ENCODE measurements at places on chromosomes 12 and 14.

DNA sequence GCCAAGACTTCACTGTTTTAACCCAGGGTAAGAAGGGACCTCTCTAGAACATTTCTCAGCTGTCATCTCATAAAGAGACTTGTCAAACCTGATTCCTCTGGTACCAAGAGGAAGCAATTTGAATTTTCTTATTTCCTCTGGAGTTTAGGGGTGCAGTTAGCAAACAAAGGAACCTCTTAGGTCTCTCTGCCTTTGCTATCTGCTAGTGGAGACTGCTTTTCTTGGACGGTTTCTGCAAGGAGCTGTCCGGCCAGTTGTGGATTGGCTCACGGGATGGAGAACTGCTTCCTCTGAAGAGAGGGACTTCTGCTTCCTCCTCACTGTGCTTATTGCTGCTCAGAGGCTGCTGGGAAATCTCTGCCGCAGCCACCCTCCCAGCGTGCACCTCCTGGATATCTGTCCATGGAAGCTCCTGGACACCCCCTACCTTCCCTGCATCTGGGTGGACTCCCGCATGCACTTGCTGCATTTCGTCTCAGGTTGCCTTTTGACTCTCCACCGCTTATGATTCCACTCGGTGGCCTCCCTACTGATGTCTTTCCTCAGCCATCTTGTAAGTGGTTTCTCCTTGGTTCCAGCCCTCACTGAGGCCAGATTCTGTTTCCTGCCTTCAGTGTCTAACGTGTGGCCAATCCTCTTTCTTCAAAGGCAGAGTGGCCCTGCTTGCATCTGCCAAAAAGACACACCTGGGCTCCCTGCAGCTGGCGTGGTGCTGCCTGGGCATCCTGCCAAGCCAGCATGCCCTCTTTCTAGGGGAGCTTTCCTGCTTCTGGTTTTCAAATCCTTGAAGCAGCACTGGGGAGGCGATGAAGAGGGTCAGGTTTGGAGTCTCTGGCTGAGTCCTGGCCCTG is 187.3 kb downstream of the CHST11 start:
- no peak for DNase-seq

- peak; percentile 60 for DNase-seq
Observed at GRCh38 chr14:35406506-35407305, 2.2 kb upstream of the NFKBIA start.

DNA sequence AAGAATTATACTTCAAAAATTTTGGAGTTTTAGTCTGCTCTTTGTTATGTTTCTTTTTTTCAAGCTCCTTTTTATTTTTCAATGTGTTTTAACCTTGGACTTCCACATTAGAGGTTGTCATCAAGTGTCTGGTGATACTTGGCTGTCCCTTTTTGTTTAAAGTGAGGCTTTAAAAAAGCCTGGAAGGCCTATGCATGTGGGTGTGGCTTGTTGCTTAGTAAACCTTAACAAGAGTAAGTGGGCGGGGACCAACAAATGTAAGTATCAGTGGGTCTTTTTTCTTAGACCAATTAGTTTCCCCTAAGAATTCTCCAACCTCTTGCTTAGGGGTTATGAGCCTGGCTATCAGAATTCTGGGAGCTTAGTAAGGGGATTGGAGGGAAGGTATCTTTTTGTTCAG is 26.4 kb downstream of the HCFC2 start:
- DNase-seq, result no peak

- no peak for DNase-seq
Observed at GRCh38 chr12:108538146-108538545, 22.8 kb downstream of the SART3 start.

GRCh38 chr12:32477714-32478113 is 78.4 kb downstream of the FGD4 start:
- DNase-seq, result no peak

DNA sequence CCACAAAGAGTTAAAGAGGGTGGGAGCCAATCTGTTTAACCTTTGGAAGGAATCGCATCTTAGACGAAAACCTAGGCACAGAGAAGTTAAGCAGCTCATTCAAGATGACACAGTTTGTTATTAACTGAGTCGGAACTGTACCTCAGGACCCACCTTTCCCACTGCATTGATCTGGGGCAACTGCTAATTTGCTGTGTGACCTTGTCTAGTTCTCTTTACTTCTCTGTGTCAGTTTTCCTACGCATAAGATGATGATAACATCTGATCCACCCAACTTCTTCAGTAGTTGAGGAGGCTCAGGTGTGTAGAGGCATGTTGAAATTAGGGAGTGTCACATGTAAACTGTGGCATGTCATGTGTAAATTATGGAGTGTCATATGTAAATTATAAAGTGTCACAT is 186.2 kb downstream of the ZFP36L1 start:
- DNase-seq, result no peak

DNA sequence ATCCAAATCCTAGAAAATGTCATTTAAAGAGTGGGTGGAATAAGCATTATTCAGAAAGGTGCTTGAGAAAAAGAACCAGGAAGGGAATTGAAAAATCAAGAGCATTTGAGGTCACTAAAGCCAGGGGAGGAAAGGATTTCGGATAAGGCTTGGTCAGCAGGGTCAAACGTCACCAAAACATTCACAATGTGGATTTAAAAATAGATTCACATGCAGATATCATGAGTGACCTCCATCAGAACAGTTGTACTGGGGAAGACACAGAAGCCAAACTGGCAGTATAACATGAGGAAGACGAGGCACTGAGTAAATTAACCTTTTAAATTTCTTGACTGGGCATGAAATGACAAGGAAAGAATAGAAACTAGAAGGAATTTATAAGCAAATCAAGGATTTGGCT is 175.1 kb upstream of the CCDC196 start:
- DNase-seq, result no peak

- no peak for DNase-seq
Observed at GRCh38 chr14:77708749-77709148, 846 bp downstream of the SLIRP start.

GRCh38 chr14:60721326-60722106 is 2.6 kb downstream of the SIX4 start:
- DNase-seq, result peak; percentile 36

GRCh38 chr12:113159937-113160336 is 10.4 kb downstream of the CFAP73 start:
- DNase-seq, result no peak

DNA sequence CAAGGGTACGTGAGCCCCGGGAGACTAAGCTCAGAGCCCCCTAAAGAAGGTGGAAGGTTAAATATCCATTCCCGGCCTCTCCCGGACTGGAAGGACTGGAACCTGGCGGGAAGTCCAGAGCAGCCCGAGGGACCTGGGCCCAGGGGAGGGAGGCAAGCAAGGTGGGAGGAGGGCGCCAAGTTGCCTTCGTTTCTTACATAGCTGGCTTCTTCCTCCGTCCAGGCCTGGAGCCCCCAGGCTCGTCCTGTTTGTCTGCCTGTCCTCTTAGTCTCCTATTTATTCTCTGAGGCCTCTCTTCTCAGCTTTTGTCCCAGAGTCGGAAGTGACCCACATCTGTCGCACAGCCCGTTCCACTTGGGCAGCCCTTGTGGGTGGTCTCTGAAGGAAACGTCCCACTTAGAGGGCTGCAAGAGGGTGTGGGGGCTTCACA is 745 bp downstream of the PCK2 start:
- no peak for DNase-seq

DNA sequence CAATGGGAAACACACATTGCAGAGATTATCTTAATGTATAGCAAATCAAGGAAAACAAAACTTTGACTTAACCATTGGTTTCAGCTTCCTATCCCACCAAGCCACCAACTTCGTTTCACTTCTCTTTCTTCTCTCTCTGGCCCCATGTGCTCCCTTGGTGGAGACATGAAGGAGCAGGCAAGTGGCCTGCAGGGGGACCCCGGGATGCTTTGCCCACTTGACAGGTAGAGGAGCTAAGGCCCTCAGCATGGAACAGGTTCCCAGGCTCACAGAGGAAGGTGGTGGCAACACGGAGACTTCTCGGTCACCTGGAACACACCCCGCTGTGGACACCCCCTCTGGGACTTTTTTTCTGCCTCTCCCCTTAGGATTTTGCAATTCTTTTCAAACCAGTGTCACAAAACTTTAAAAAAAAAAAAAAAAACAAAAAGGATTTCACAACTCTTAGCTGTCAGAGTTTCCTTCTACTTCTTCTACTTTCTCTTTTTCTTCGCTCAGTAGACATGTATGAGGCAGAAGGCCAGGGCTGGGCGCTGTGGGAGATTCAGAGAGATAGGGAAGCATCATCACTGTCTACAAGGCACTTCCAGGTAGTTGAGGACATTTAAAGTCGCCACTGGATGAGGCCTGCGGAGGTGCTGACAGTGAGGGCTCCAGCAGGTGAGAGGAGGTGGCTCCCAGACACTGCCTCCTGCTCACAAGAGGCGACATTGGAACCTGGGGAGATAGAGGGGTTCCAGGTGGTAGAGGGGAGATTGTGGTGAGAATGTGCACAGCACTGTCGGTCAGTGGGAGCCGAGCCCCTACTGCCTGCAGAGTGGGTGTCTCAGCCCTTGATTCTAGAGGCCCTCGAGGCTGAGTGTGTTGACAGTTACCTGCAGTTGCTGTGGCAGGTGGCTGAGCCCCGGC is 119.6 kb downstream of the GCH1 start:
- no peak for DNase-seq

DNA sequence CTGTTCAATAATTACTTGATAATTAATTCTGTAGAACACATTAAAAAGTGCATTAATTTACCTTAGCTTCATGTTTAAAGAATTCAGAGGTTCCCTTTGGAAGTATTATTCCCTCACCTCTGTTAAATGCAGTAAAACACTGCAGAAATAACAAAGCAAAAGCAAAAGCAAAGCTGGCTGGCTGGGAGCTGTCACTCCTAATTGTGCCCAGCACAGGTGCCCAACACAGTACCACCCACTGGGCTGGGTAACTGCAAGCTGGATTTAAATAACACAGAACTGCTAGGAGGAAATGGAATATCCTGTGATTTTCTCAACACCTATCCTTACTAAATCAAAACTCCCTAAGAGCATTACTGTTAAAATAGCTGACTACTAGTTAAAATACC is 72.6 kb downstream of the SLC2A13 start:
- no peak for DNase-seq

- DNase-seq, result no peak
Observed at GRCh38 chr12:117684471-117684870, 284.3 kb downstream of the KSR2 start.

- no peak for DNase-seq
Observed at GRCh38 chr12:57315681-57316080, 64.7 kb upstream of the STAC3 start.

DNA sequence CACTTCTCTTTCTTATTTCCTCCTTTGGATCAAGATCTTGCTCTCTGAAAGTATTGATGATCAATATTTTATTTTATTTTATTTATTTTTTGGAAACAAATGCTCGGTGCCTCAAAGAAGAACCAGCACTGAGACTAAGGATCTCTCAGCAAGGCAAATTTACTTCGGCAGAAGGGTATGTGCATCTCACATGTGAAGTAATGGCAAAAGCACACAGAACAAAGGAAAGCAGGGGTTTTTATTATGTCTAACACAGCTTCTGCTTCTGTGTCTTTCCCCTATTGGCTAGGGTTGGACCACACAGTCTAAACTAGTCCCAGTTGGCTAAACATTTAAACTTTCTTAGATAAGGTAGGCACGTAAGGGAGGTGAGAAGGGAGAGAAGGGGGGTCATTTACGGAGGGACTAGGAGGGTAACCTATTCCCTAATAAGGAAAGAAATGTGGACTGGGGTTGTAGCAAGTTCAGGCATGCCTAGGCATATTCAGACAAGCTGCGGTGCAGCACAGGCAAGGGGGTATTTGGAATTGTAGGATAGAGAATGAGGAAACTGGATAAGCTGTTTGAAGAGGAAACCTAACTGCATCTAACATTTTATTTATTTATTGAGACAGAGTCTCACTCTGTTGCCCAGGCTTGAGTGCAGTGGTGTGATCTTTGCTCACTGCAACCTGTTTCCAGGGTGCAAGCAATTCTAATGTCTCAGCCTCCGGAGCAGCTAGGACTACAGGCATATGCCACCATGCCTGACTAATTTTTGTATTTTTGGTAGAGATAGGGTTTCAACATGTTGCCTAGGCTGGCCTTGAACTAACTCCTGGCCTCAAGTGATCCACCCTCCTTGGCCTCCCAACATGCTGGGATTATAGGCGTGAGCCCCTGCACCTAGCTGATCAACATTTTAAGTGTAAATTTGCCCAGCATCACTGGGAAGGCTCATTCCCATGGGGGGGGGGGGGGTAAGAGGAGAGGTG is 90.0 kb upstream of the EIF5 start:
- no peak for DNase-seq

DNA sequence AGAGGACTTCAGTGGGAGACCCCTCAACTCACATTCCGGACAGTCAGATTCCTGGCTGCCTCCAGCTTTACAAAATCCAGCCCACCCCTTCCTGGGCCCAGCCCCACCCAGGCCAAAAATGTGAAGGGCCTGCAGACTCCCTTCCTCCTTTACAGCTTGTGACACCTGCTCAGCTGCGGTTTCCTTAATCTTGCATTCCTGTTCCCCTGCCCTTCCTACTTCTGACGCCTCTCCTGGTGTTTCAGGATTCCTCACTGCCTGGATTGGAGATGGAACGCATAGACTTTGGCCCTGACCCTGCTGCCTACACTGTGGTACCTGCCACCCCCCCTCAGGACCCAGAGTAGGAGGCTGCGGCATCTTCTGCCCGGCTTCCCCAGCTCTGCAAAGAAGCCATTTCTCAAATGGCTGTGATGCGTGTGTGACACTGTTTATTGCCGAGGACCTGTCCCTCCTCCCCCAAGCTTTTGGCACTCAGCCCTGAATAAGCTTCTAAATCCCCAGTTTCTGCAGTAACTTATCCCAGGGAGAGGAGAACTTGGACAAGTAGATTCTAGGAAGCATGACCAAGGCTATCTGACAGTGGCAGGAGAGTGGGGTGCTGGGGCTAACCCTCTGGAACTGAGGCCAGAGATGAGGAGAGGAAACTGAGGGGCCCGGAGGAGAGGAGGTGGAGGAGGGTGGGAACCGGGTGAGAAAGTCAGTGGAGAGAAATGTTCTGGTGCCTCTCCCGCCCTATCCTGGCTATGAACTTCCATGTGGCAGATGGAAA is 24.9 kb upstream of the BCDIN3D start:
- DNase-seq, result no peak

DNA sequence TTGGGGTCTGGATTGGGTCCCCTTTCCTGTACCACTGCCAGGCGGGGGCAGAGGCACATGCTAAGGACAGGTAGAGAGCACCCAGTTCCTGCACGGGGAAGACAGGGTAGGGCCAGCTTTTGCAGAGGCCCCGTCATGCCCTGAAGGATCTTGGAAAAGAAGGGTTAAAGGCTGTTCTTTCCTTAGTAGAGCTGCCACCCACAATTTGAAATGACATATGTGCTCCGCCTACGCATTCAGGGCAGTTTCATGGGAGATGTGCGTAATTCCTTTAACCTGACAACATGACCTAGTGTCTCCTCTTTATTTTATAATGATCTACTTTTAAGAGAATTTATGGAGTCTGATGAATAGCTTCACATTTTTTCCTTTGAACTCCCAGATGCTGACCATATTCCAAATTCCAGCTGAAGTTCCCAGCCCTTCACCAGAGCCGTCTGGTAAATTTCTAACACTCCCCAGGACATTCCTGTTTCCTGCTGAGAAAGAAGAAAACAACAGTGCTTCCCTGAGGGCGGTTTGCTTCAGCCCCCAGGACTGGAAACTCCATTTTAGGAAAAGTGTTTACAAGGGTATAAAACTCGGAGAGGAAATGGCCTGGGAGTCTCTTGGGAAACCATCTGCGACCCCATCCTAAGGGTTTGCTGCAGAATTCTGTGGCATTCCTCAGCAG is 58.9 kb upstream of the PLEKHG3 start:
- DNase-seq, result peak; percentile 76

Measured in amniotic stem cell (primary cell).